ENCODE measurements at places on chromosomes 5 and 9.

GRCh38 chr5:129438322-129438721 lies 21.8 kb upstream of the ADAMTS19 start:
- DNase-seq, result no peak

DNA sequence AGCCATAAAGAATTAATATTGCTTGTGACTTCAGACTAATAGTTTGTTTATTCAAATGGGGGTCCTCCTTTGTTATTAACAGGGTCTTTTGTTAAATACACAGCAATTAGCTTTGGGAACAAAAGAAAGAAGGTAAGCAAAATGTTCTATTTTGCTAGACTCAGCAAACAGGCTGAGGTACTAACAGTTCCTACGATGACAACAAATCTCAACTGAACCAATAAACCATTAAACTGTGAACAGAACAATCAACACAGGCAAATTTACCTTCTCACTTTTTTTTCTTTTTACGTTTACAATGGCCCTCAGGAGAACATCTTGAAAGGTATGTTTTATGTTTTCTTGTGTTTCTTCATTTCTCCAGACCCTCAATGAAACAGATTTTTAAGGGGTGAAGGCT lies 207.2 kb downstream of the NFIB start:
- no peak for DNase-seq

- DNase-seq, result no peak
Measured at GRCh38 chr9:109519366-109519765, 21.3 kb upstream of the PTPN3 start.

GRCh38 chr5:173324115-173325001 lies 3.9 kb downstream of the STC2 start:
- DNase-seq, result no peak

GRCh38 chr9:36765468-36766341 lies 193.0 kb downstream of the MELK start:
- DNase-seq, result peak; percentile 80

- DNase-seq, result no peak
Measured at GRCh38 chr5:124349931-124350330, 396.5 kb downstream of the ZNF608 start.

- DNase-seq, result no peak
Measured at GRCh38 chr5:160312134-160312959, at the start of gene CCNJL. CCNJL (minus strand) TSS chr5:160312564; CDS start chr5:160311923, 641 bp downstream.

- DNase-seq, result no peak
Measured at GRCh38 chr5:170159101-170159698, 53.5 kb downstream of the FOXI1 start.

DNA sequence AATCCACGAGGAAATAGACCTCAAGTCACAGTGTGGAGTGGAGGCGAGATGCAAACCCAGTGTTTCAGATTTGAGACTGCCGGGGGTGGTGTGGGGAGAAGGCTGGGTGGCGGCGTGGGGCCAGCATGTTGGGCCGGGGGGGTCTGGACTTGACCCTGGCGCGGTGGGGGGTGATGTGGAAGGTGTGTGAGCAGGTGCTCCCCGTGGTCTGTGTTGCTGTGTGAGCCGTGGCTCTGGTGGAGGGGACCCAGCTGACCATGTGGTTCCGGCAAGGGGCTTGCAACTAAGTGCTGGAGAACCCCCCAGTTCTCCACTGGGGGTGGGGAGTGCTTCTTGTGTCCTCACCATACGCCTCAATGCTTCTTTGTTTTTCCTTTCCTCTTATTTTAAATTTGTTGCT lies 25.8 kb downstream of the PRRC2B start:
- no peak for DNase-seq

- no peak for DNase-seq
Measured at GRCh38 chr5:16067415-16067814, 112.2 kb downstream of the MARCHF11 start.
